ENCODE measurements at places on chromosomes 11 and 22.

DNA sequence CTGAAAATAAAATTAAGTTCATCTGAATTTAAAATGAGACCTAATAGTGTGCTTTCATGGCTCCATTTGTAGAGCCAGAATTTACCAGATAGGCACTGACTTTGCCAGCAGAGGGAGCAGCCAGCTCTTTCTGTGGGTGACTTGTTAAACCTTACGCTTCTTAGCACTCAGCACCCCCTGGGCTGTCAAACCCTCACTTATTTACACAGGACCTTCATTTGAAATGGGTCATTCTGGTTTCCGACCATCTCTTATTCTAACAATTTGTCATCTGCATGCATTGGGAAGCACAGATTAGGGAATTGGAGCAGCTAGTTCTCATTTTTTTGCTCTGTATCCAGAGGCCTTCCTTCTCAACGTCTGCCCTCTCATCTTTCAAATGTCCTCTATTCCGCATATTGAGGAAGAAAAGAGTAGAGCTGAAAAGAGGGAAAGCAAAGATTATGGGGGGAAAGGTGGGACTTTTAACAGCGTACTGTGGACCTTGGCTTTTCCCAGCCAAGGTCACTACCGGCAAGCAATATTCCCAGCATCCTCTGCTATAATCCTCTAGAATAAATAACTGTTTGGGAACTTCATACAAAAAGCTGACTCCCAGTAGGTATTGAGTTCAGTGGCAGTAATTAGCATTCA is 3.1 kb downstream of the ASRGL1 start:
- DNase-seq: peak; percentile 17

DNA sequence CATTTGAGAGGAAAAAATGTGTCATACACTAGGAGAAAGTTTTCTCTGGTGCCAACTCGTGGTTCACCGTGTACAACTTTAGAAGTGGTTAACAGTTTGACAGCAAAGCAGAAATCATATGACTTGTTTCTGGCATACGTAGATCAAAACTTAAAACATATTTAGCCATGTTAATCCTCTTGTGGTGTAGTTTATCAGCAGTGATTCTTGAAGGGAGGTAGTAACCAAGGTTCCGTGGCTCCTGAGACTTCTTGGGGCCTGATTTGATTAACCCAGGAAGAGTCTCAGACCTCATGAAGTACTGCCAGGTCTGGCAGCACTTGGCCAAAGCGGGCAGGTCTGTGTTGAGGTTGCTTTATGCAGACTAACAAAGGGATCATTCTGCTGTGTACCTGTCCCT is 40.5 kb downstream of the SREBF2 start:
- DNase-seq: no peak

DNA sequence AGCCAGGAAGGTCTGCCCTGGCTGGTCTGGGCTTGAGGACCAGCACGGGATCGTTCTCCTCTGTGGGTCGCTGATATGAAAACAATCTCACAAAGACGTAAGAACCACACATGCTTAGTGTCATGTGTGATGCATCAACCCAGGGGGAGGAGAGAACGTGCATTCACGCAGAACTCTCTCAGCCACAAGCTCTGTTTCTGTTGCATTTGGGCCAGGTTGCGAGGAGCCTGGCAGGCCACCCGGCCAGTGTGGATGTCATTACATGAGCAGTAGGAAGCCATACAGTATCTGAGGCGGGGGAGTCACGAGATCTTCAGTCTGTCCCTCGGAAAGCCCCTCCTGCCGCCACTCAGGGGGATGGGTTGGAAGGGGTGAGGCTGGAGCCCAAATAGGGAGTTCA is 53.1 kb upstream of the KCNQ1OT1 start:
- no peak for DNase-seq

GRCh38 chr22:23500508-23501260 is 79.4 kb downstream of the IGLL1 start:
- DNase-seq: no peak

GRCh38 chr22:46638601-46639431 is 18.6 kb downstream of the GRAMD4 start:
- DNase-seq: no peak

DNA sequence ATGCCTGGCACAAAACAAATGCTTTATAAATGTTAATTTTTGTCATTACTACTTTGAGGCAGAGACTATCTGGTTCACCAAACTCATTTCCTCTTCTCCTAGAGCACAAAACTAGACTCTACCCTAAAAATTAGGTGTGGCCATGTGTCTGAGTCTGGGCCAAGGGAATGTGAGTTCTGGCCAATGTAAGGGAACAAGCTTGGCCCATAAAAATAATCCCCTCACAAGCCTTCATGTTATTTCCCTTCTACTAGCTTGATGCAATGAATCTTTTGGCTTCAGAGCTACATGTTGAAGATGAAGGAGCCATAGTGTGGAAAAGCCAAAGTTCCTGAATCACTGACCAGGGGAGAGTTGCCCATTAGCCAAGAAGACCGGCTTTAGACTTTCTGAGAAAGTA is 406.5 kb upstream of the CCDC90B start:
- no peak for DNase-seq

GRCh38 chr11:32374261-32374711 is 61.1 kb downstream of the WT1 start:
- DNase-seq: no peak

DNA sequence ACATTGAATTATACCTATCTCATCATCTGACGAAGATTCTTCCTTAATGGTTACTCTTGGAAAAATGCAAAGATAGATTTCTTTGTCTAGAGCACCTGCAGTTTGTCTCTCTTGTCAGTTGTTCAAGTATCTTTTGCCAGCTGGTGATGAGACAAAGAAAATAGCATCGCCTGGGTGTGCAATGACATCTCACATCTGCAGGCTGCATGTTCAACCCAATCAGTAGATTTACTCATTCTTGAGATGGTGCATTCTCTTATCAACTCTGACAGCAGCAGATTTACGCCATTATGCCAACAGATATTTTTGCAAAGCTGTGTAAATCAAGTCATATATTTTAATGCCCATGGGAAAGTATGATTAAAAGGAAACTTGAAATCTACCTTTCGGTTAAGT is 164.6 kb upstream of the PDGFD start:
- no peak for DNase-seq

DNA sequence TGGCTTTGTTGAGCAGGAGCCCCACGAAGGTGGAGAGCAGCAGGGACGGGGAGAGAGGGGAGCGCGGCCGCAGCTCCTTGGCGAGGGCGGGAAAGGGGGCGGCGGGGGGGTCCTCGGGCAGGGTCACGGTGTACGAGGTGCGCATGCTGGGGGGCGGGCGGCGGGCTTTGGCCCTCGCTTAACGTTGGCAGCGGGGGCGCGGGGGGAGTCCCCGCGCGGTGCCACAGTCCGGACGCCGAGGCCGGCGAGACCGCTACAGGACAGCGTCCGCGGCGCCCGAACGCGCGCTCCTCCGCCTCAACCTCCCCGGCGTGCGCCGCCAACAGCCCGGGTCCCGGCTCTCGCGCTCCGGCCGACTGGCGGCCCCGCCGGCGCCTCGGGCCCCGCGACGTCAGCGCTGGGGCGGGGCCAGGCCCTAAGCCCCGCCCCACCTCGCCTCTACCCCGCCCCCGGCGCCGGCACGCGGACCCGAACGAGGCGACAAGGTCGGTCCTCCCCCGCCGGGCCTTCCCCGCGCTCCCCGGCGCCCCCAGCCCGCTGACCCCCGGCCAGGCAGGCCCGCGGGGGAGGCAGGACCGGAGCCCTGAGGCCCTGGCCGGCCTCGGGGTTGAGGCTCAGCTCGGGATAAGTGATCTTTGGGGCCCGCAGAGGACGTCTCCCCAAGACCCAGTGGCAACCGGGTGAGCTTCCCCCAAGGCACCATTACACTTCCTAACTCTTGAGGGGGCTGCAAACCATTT is 17.5 kb downstream of the USP2 start:
- DNase-seq: no peak

GRCh38 chr11:44328138-44328660 is 18.3 kb upstream of the ALX4 start:
- DNase-seq: no peak

GRCh38 chr11:113764527-113765219 is 8.8 kb downstream of the ZW10 start:
- DNase-seq: no peak

DNA sequence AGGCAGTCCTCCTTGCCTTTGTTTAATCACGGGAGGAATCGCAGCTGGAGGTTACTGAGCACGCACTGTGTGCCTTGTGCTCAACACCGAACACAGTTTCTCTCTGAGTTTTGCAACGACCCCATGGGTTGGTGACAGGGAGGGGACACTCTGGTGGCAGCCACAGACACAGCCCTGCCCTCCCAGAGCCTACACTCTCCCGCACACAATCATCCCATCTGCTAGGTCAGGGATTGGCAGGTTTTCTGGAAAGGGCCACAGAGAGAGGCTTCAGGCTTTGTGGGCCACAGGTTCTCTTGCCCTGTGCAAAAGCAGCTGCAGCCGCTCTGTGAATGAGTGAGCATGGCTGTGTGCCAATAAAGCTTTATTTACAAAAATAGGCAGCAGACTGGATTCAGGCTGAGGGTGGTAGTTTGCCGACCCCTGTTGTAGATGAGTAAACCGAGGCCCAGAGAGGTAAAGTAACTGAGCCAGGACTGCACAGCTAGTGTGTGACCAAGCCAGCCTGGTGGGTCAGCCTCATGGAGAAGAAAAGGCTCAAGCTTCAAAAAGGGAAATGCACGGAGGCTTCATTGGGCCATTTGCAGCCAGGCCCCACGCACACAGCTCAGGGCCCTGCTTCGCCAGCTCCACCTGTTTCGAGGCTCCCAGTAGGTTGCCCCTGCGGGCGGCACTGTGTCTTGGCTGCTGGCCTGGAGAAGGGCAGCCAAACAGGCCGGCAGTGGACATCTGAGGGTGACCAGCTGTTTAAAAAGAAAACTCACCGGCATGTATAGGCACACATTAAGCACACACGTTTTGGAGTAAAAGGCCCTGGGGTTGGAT is 16.3 kb downstream of the LTO1 start:
- DNase-seq: no peak

DNA sequence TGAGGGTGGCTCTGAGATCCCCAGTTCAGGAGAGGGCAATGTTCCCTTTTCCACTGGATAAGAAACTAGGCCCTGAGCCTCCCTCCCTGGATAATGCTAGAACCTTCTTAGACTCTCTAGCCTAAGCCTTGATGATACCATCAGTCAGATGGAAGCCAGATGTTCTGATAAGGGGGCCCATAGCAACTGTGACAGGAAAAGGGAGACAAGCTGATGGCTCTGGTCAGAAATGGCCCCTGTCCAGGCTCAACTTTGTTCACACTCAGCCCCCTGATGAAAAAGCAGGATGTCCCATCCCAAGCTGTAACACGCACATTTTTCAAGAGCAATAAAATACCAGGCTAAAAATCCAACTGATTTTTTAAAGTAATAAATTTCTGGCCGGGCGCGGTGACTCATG is 7.2 kb upstream of the OAF start:
- no peak for DNase-seq

GRCh38 chr22:45775569-45776312 is 104.1 kb downstream of the ATXN10 start:
- no peak for DNase-seq

- DNase-seq: no peak
Measured at GRCh38 chr11:209275-210121, 2.0 kb downstream of the RIC8A start.

GRCh38 chr11:35711173-35711910 is 48.8 kb downstream of the TRIM44 start:
- DNase-seq: no peak

DNA sequence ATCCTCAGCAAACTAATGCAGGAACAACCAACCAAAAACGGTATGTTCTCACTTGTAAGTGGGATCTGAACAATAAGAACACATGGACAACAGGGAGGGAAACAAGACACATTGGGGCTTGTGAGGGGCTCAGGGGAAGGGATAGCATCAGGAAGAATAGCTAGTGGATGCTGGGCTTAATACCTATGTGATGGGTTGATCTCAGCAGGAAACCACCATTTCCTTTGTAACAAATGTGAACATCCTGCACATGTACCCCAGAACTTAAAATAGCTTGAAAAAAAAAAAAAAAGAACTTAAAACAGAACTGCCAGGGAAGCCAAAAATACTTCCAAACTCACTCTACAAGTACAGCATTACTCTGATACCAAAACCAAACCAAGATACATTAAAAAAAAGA is 33.8 kb downstream of the CASP4 start:
- no peak for DNase-seq

- no peak for DNase-seq
Measured at GRCh38 chr11:123413636-123414035, 16.4 kb upstream of the GRAMD1B start.

DNA sequence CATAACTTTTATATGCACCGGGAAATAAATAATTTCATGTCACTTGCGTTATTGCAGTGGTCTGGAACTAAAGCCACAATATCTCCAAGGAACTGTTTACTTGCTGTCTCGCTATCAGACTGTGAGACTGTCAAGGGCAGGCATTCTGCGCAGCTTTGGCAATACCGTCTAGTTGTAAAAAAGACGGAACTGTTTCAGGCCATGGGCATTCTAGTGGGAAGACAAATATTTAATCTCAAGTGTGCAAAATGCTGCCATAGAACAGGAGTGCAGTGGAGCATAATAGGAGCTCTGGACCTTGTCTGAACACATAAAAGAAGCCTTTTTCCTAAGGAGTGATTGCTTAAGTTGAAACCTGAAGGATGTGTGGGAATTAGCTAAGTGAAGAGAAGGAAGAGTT is 53.8 kb downstream of the PACS1 start:
- DNase-seq: no peak

GRCh38 chr22:32903507-32903906 is 102.0 kb downstream of the TIMP3 start:
- no peak for DNase-seq

- no peak for DNase-seq
Measured at GRCh38 chr22:41286639-41287091, 678 bp upstream of the RANGAP1 start.

GRCh38 chr11:65593518-65594414 is 1.8 kb downstream of the KCNK7 start:
- DNase-seq: no peak

DNA sequence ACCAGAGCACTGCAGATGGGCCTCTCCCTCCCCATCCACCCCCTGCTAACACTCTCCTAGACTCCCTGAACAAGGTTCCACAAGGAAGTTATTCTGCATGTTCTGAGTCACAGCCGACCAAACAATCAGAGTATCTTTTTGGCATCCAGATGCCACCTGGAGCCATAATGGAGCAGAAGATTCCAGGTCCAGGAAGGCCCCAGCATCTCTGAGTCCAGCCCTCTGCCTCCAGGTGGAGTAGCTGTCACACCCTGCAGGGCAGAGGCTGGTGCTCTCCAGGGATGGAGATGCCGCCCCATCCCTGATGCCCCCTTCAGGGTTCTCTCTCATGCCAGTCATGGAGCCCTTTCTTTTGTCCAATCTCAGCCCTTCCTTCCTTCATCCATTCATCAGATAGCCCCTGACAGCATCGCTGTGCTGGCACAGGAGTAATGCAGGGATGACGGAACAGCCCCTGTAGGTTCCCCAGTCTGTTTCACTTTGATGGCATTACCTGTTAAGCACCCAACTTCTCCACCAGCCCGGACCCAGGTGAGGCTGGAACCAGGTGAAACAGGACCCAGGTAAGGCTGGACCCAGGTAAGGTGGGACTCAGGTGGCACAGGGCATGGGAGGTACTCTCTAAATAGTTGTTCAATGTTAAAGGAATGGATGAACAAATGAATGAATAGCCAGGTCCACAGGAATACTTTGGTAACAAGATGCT is 20.1 kb upstream of the TSKU start:
- DNase-seq: no peak
